Activated naive CD4-positive, alpha-beta T cell treated with anti-CD3 and anti-CD28 coated beads, Interleukin-2, amount 50 U/mL, for 72 hours (primary cell): ENCODE measurements at places on chromosomes 11 and 22. TPM values are rescaled to one million over a fixed set of nuclear protein-coding genes. Genes with fewer than 3 reads are reported as not detected.

- no peak for DNase-seq
Observed at GRCh38 chr11:128894286-128894681, 3.1 kb downstream of the KCNJ5 start.

DNA sequence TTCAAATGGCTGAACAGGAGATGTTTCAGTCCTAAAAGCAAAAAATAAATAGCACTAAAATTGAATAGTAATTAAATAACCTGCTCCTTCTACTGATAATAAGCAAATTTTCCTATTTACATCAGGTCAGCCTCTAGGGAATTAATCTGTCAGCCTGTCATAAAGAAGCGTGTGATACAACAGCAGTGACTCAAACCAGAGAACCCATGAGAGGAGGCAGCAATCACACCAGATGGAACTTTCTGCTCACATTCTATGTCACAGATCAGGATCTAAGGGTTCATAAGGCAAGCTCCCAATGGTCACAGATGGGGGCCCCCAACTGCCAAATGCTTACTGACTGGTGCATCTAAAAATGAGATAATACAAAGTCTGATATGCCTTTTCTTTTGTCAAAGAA is 41.1 kb downstream of the RBFOX2 start:
- DNase-seq = no peak

- DNase-seq = no peak
Observed at GRCh38 chr11:125892994-125893393, 5.5 kb downstream of the HYLS1 start.

DNA sequence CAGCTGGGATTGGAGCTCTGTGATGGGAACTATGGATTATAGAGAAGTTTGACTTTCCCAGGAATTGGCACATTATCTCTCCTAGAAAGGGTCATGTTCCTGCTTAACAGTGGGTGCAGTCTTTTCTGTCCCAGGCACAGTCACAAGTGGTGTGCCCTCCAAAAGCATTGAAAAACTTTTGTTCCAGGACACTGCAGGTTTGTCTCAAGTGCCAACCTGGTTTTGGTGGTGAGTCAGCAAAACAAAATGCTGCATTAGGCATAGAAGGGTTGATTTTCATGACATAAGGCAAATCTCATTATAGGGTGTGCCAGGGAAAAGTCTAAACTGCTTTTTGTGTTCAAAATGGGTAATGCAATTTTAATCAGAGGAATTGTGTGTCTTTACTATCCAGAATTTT is 4.9 kb downstream of the HTATIP2 start:
- no peak for DNase-seq

Gene GAB4
- not detected for total RNA-seq

Gene MMP27
- not detected for total RNA-seq

- DNase-seq = no peak
Observed at GRCh38 chr11:107655602-107656001, 56.3 kb downstream of the SLN start.

DNA sequence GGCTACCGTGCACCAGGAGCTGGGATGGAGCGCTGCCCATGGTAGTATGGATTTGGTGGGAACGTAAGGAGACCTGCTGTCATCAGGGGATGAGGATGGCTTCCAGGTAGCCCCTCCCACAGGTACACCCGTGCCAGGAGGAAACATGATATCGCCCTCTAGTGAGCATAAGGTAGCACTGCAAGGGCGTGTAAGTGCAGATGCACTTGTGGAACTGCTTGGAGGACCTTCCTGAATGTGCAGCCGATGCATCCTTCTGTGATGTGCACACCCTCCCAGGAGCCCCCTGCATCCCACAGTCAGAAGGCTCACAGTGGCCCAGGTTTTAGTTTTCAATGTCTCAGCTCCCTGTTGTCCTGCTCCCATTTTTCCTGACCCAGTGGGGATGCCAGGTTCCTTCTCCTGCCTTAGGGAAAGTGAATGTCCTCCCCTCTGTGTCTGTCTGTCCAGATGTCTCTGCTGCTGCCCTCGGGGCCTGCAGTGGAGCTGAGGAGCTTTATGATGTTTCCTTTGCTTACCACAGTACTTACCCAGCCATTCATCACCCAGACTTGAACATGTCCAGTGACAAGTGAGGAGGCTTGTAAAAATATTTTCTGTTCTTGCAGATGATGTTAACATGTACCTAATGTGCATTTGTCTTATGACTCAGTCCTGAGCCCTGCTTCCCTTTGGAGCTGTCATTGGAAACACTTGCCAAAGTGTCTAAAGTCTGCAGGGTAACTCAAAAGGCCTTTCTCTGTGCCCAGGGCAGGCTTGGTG is 49.2 kb downstream of the DBX1 start:
- no peak for DNase-seq

Gene IGSF22
- 0.36 TPM for total RNA-seq

DNA sequence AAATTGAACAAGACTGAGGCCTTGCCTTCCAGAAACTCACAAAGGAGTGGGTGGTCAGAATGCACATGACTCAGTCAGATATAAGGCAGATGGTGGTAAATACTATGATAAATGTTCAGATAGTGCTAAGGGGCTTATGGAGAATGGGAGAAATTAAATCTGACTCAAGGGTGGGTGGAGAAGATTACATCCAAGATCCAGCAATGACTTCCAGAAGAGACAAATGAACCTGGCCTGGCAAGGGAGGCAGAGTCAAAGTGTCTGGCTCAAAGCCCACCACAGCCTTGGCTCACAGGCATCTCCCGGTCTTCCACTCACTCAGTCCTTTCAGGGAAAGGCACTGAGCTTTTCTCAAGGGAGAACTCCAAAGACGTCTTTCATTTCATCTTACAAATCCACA is 6.1 kb upstream of the ZBTB16 start:
- no peak for DNase-seq

- DNase-seq = no peak
Observed at GRCh38 chr11:109023036-109023435, 358.2 kb downstream of the DDX10 start.

GRCh38 chr11:106177311-106177710 is 99.8 kb downstream of the AASDHPPT start:
- DNase-seq = no peak

GRCh38 chr11:40306938-40307548 is 1152.4 kb downstream of the LRRC4C start:
- no peak for DNase-seq

GRCh38 chr11:1373536-1374214 is 16.1 kb upstream of the BRSK2 start:
- no peak for DNase-seq

GRCh38 chr11:72329526-72329925 is 85.5 kb upstream of the PHOX2A start:
- DNase-seq = no peak

GRCh38 chr11:86492370-86493010 is 117.8 kb downstream of the CCDC81 start:
- no peak for DNase-seq

Gene POU2AF3
- total RNA-seq = not detected

- no peak for DNase-seq
Observed at GRCh38 chr22:28799606-28800307, 612 bp downstream of the XBP1 start.

Gene GGT5
- total RNA-seq = 0.14 TPM

Gene PAMR1
- not detected for total RNA-seq

GRCh38 chr11:44575962-44576361 is 10.5 kb downstream of the CD82 start:
- no peak for DNase-seq

DNA sequence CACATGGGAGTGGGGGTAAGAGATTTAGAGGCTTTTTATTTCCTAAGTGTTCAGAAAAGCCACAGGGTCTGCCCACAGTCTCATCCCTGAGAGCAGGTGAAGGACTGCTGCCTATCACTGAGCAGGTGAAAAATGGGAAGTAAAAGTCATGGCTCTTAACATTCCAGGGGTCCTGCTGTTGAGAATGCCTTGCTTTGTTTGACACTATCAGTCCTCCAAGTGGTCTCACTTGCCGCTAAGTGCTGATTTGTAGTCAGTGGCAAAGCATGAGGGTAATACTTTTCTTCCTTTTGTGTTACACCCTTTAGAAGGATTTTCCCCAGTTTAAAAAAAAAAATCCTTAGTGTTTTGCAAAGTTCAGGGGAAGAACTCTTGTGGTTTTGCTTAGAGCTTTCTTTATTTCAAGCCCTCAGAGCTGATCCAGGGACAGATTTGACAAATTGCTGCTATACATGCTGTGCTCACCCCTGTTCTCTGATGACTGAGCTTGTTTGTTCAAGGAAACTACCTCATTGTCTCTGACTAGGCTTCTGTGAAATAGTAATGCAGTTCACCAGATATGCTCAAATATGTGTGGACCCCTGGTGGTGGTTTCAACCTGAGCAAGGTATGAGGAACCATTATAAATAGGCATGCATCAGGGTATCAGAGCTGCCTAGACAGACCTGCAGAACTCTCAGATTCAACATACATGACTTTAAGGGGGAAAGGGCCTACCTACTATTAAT is 141.0 kb downstream of the ARHGAP42 start:
- DNase-seq = no peak

DNA sequence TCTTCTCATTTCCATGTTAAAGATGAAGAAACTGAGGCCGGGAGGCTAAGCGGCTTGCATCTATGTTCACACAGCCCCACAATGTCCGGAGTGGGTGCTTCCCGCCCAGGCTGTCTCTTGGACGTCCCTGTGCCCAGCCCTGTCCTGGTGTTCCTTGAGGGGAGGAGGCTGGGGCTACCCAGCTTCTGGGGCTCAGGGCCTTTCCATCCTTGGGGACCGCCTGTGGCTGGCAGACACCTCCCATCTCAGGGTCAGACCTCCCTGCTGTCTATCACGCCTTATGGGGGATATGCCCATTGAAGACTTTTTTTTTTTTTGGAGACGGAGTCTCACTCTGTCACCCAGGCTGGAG is 95.5 kb downstream of the WNT7B start:
- DNase-seq = peak; percentile 39

DNA sequence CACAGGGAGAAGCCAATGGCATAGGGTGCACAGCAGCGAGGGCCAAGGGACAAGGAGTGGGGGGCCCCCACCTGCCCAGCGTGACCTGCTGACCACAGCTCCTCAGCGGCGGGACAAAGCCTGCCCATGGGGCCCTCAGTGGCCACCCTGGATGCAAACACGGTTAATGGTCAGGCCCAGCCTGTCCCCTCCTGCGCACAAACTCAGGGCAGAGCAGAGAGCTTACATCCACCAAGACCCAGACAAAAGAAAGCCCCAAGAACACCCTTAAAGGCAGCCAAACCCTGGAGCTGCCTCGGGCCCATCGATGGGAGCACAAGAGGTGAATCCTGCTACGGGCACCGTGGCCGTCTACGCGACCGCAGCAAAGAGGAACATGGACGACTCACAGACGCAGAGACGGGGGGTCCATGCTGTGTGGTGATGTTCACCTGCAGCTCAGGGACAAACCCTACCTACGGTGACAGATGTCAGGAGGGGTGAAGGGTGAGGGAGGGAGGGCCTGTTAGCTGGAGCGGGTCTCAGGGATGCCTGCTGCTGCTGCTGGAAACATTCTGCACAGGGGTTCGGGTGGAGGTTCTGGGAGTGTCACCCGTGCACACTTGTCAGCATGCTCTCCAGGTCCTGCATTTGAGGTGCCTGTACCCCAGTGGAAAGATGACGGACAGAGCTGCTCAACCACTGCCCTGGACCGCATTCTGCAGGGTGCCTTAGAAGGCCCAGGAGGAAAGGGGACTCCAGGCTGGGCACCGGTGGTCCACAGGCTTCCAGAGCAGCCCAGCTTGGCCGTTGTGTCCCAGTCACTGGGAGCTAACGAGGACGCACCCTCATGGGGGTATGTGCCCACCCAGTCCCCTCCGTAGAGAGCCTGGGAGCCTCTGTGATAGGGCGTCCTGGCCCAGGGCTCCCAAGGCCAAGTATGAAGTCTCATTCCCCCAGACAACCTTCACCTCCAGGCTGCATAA is 11.6 kb downstream of the ASCL2 start:
- peak; percentile 42 for DNase-seq

DNA sequence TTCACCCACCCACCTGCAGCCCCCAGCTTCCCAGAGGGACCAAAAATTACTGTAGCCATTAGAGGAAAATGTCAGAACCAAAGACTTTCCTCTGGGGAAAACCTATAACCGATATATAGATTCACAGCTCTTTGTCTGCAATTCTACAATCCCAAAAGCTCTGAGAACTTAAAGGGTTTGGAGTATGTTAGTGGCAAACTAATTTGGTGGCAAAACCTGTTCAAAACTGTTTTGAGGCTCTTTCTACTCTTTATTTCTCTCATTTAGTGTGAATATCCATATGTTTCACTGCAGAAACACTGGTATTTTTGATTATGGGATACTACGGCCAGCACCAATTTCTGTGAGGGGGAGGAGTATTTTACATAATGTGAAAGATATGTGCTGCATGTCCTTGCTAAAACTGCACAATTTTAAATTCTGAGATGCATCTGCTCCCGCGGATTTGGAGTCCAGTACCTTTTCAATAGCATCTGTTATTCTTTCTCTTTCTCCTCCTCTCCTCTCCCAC is 87.5 kb upstream of the MTNR1B start:
- DNase-seq = no peak

DNA sequence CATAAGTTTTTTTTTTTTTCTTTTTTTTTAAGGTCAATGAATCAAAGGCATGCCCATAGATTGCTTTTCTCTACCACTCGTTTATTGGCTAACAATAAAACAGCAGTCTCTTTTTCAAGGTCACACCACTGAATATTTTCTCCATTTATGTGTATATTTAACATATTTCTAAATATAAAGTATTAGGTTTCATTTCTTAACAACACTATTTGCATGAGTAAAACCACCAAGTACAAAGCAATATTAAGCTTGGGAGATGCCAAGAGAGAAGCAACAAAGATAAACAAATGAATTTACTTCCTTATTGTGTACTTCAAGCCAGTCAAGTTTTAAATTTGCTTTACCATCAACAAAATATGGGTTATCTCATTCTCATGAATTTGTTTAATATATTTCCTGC is 708.9 kb upstream of the CCDC179 start:
- DNase-seq = no peak

Gene CRACR2B
- 1.9 TPM for total RNA-seq
